ENCODE measurements at places on chromosomes 4 and X. TPM values are rescaled to one million over a fixed set of nuclear protein-coding genes. Genes with fewer than 3 reads are reported as not detected.

GRCh38 chr4:7450775-7451433 is 16.2 kb upstream of the PSAPL1 start:
- no peak for DNase-seq

DNA sequence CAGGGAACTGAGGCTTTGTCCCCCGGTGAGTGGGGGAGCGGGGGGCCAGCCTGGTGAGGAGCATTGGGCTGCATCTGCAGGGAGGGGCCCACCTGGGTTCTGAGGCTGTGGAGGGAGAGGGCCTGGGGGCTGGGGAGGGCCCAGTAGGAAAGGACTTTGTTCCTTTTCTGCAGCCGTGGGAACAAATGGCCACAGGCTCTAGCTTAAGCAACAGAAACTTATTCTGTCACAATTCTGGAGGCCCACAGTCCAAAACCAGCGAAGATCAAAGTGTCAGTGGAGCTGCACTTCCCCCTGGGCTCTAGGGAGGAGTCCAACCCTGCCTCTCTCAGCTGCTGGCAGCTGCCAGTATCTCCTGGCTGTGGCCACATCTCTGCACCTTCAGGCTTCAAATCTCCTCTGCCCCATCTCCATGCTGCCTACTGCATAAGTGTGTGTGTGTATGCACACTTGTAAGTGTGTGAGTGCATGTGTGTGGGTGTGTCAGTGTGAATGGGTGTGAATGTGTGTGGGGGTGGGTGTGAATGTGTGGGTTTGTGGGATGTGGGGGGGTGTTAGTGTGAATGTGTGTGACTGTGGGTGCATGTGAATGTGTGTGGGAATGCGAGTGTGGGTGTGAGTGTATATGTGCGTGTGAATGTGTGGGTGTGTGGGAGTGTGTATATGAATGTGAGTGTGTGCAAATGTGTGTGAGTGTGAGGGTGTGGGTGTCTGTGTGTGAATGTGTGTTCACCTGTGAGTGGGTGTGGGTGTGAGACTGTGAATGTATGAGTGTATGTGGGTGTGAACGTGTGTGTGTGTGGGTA is 204.5 kb upstream of the PSAPL1 start:
- no peak for DNase-seq

The TCEAL2 gene
- 88.1 TPM for total RNA-seq

DNA sequence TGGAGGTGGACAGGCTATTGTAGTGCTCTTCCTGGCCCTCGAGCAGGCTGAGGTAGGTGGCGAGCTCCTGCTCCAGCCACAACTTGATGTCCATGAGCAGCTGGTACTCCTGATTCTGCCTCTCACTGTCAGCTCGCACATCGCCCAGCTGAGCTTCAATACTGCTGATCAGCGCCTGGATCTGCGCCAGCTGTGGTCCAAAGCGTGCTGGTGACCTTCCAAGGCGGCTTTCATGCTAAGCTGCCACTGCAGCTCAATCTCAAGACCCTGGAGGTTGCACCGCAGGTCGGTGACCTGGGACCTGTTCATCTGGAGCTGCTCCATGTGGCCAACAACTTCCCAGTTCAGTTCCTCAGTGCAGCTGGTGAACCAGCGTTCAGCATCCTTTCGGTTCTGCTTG is 31.2 kb downstream of the LRIT3 start:
- DNase-seq: no peak

The ADH7 gene
- not detected for total RNA-seq

DNA sequence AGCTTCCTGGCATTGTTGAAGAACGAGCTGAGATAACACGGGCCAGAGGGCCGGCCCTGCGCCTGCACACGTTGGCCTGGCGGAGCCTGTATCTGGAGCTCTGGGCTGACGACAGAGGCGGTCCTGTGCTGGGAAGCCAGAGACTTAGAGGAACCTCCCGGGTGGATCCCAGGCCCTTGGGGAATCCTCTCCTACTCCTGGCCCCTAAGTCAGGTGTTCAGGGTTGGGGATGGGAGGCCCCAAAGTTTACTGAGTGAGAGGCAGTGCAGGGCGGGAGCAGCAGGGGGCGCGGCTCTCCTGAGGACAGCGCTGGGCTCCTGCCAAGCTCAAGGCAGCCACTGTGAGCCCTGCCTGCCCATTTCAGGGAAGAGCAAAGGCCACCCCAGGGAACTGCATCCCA is 2.5 kb upstream of the HTRA3 start:
- no peak for DNase-seq

DNA sequence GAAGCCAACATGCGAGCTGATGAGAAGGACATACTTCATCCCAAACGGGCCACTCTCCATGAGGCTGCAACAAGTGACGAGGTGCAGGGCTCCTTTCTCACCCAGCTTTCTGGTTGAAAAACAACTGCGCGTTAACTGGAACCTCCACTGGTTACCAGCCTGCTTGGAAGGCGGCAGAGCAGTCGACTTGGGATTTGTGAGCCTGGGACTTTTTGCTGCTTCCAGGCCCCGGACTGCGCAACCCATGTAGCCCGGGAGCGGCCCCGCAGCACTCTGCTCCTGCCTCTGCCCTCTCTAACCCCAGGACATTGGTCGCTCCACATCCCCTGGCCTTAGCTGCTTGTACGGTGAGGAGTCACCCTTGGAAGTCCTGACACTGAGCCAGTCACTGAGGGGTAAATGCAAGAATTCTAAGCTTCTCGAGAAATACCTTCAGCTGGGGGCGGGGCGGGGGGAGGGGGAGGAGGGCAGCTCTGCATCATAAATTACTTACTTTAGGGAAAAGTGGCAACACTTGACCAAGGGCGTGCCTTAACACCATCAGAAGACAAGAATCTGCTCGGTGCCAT is 72.7 kb downstream of the MTMR1 start:
- no peak for DNase-seq

The PTPN13 gene
- total RNA-seq: 42.0 TPM

DNA sequence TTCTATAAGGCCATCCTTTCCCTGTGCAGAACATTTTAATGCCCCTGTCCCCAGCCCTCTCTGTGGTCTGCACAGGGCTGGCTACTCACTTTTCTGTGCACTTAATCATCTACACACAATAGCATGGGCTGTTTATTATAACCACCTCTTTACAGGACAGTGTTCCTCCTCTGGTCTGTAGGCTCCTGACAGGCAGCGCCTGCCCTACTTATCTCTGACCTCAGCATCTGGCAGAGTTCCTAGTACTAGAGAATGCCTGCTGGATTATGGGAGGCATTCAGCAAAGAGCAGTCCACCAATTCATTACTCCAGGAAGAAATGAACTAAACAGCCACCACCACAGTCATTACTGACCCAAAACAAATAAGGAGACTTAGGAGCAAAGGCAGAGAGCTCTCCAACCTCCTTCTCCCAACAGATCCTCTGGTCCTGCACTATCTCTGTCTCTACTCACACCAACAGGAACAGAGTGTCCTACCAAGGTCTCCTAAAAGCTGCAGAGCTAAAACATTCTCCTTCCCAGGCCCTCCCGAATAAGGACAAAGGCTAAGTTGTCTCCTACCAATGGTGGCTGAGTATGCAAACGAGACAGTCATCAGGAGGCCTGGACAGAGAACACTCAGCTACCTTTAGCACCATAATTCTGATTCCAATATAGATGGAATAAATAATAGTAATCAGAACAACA is 279.2 kb downstream of the QDPR start:
- no peak for DNase-seq

DNA sequence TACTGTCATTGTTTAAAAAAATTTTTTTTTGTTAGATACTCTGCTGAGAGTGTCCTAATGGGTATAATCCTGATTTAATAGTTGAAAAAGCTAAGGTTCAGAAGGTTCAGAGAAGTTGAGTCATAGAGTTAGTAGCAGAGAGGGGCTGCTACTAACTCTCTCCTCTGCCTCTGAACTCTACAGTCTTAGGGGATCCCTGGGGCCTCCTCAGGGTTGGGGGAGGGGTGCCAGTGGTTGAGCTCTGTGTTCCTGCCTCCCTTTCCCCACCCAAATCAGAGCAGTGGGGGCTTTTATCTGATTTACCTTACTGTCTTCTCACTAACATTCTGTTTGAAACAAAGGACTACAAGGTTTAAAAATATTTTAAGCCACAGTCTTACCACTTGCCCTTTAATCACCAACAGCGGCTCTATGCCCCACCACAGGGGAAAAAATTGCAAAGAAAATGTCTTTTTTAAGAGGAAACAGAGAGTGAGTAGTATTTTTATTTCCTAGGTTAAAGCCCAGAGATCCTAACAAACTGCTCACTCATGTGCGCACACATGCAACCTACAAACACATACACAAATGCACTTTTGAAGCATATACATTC is 102.2 kb upstream of the ATP6AP2 start:
- no peak for DNase-seq

The SPIN2A gene
- 0.89 TPM for total RNA-seq

- no peak for DNase-seq
Measured at GRCh38 chr4:5800496-5800895, 89.5 kb downstream of the EVC start.

- no peak for DNase-seq
Measured at GRCh38 chrX:31580726-31581125, 508.9 kb upstream of the FTHL17 start.

DNA sequence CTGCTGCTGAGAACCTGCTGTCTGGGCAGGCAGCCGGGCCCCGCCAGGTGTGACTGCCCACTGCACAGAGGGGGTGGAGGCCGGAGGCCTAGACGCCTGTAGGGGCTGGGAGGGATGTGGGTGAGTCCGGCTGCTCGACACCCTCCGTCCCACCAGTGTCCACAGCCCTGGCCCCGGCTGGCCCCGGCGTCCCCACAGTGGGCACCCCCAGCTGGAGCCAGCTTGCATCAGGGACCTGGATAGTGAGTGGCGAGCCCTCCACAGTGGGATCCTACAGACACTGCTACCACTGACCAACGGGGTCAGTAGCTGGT is 34.7 kb upstream of the SPON2 start:
- peak; percentile 22 for DNase-seq

The TMEM255A gene
- total RNA-seq: 8.2 TPM

DNA sequence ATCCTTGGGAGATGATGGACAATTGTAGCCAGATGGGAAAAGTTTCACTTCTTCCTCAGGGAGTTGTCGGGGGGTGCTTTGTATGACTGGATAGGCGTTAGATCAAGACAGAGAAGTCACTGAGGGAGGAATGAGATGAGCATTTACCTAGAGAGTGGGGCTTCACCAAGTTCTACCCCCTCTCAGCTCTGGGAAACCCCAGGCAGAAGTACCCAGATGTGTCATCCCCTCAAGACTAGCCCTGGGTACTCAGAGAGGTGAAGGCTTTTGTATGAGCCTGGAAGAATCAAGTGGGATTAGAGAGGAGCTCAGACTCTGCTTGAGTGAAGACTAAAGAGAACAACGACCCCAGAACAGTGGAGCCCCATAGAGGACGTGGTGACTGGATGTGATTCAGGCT is 1.9 kb downstream of the MAGEB1 start:
- DNase-seq: no peak

The CENPVL1 gene
- not detected for total RNA-seq

- DNase-seq: no peak
Measured at GRCh38 chr4:133424605-133425004, 275.5 kb downstream of the PCDH10 start.

DNA sequence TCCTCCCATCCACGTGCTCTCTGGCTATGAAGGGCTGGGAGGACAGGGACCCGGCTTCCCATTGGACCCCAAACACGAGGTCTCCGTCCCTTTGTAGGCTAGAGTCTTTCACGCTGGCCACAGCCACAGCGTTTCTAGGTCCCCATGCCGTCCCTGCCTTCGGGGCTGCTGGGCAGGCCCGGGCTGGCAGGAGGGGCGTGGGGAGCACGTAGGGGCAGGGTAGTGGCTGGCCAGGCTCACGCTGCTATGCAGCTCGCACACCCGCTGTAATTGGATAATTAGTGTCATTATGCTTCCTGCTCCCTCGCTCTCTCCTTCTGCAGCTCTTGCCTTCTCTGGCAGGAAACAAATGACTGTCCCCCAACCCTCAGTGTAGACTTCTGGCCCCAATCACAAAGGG is 9.8 kb downstream of the ATP2B3 start:
- DNase-seq: no peak

- no peak for DNase-seq
Measured at GRCh38 chr4:90841676-90842075, 714.5 kb downstream of the CCSER1 start.

- DNase-seq: no peak
Measured at GRCh38 chr4:19213388-19213787, 1038.3 kb upstream of the SLIT2 start.

GRCh38 chr4:26815199-26815598 is 45.4 kb upstream of the STIM2 start:
- DNase-seq: no peak

DNA sequence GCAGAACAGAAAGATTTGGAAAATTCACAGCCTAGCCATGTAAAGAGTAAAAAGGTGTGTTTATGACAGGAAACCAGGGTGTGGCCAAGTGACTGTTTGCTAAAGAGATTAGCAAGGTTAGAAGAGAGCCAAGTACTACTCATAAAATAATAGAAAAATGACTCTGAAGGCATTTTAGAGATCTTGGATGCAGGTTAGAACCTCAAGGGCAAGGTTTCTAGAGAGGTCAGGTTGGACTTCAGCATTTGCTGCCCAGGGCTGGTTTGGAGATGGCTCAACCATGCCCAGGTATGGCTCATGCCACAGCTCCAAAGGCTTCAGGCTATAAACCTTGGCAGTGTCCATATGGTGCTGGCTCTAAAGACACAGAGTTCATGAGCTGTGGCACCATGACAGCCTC is 40.6 kb upstream of the ADGRA3 start:
- DNase-seq: no peak

GRCh38 chr4:121824171-121824527 is 466 bp upstream of the CCNA2 start:
- DNase-seq: no peak

The AWAT2 gene
- not detected for total RNA-seq

The VEGFD gene
- total RNA-seq: 2.5 TPM

- DNase-seq: no peak
Measured at GRCh38 chr4:48635310-48635709, 144.8 kb downstream of the FRYL start.

The FABP2 gene
- total RNA-seq: not detected

The SASH3 gene
- total RNA-seq: 6.4 TPM

- peak; percentile 63 for DNase-seq
Measured at GRCh38 chr4:5874811-5875449, 18.0 kb downstream of the CRMP1 start.

The ETNPPL gene
- total RNA-seq: 103 TPM

- DNase-seq: no peak
Measured at GRCh38 chr4:4228356-4228668, 1.6 kb upstream of the OTOP1 start.

The NOX1 gene
- not detected for total RNA-seq

DNA sequence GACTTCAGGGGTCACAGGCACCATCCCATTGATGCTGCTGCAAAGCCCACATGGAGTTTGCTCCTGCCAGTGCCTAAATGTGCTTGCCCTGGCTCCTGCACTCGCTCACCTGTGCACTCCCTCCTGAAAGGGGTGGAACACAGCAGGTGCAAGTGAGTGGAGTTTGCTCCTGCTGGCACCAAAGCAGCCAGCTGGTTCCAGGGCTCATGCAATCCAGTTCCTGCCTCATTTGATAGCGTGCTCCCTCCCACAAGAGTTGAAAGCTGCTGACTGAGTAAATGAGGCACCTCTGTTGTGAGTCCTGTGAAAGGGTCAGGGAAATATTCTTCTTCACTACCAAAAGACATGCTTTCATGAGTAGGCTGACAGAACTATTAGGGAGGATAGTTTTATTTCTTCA is 30.5 kb downstream of the CXCL8 start:
- no peak for DNase-seq

GRCh38 chrX:24676403-24677024 is 17.2 kb upstream of the POLA1 start:
- no peak for DNase-seq

The CXCL11 gene
- total RNA-seq: 0.81 TPM

Measured in dorsolateral prefrontal cortex (tissue), 122 donors.